ENCODE measurements at places on chromosomes 13 and 19.

- no peak for DNase-seq
Observed at GRCh38 chr13:80151016-80151415, 189.9 kb downstream of the SPRY2 start.

DNA sequence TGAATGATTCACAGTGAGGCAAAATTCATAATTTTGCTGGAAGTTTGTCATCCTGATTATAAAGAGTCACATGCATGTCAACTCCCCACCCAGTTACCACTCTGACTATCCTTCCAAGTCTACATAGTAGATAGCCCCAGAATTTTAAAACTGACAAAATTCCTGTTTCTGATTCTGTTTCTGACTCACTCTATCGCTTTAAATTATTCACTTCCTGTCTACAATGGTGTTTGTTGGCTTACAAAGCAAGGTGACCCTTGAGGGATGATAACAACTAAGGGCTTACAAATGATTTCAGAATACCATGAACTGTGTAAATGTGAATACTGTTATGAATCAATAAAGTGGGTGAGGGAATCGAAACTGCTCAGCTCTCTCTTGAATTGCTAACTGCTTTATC is 98.7 kb upstream of the KL start:
- no peak for DNase-seq

GRCh38 chr19:19205416-19206410 is 2.5 kb upstream of the NR2C2AP start:
- DNase-seq = no peak

DNA sequence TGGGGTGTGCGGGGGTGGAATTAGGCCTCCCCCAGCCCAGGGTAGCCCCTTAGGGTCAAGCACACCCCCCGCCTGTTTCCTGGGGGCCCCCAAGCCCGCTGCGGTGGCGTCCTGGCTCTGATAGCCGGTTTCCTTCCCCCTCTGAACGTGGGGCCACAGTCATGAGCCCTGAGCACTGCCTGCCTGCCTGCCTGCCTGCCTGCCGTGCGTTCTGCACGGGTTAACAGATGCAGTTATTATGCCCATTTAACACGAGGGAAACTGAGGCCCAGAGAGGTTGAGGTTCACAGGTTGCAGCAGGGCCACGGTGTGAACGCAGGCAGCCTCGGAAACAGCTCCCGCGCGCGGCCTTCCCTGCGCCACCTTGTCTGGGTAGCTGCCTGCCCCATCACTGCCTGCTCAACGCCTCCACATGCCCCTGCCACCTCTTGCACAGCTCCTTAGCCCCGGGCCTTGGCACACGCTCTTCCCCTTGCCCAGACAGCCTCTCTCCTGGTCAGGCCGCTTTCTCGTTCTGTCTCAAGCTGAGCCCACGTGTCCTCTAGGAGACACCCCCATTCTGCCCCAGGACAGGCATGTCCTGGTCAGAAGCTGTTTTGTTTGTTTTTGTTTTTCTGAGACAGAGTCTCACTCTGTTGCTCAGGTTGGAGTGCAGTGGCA is 1.2 kb upstream of the GAMT start:
- no peak for DNase-seq

- peak; percentile 13 for DNase-seq
Observed at GRCh38 chr19:43407416-43408005, 7.2 kb upstream of the TEX101 start.

- DNase-seq = no peak
Observed at GRCh38 chr19:628168-628567, 5.2 kb downstream of the POLRMT start.

GRCh38 chr19:55090564-55090963 is 14.9 kb downstream of the EPS8L1 start:
- DNase-seq = no peak

GRCh38 chr19:55382522-55383054 is 1.5 kb downstream of the TMEM238 start:
- DNase-seq = no peak

DNA sequence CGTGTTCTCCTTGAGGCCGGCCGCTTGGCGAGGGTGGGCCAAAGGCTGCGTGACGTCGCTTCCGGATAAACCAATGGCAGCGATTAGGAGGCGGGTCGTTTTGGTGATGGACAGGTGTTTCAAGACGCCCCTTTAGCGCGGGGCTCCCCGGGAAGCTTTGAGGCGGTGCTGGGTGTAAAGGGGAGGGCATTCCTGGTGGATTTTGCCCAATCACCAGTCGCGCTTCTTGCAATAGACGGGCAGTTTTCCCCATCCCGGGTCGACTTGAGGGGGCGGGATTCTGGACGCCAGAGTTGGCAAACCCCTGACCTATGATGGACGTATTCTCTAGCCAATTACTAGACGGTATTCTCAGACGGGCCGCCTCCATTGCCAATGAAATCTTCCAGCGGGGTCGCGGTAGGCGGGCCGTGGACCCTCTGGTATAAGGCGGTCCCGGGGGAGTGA is 264 bp upstream of the PRMT1 start:
- peak; percentile 95 for DNase-seq

GRCh38 chr13:39448834-39449233 is 154.2 kb downstream of the LHFPL6 start:
- no peak for DNase-seq

GRCh38 chr13:72246396-72246795 is 379.4 kb upstream of the DACH1 start:
- no peak for DNase-seq

DNA sequence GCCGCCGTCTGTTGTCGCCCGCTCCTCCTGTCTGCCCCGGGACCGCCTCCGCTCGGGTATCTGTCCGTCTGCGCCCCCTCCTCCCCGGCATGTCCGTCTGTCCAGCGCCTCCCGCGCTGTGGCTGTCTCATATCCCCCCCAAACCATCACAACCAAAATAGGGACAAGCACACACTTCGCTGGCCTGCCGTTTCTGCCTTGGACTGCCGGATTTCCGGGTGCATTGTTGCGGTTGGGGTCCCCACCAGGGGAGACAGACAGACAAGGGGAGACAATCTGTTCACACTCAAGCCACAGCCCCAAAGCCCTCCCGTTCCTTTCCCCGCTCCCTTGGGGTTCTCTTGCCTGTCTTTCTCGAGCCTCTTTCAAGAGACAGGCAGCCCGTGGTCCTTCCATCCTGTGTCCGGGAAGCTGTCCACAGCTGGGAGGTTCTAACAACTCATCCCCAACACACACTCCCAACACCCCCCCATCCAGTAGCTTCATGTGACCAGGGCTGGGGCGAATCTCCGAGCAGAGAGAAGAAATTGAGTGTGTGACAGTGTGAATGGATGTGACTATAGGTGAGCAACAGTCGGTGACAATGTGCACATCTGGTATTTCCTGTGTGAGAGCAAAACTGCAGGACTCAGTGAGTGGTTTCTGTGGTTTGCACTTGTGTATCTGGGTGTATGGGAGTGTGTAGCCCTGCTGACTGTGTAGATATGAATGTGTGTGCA is 16.5 kb upstream of the FOSB start:
- DNase-seq = no peak

GRCh38 chr13:75467040-75467728 is 14.8 kb downstream of the TBC1D4 start:
- DNase-seq = no peak

DNA sequence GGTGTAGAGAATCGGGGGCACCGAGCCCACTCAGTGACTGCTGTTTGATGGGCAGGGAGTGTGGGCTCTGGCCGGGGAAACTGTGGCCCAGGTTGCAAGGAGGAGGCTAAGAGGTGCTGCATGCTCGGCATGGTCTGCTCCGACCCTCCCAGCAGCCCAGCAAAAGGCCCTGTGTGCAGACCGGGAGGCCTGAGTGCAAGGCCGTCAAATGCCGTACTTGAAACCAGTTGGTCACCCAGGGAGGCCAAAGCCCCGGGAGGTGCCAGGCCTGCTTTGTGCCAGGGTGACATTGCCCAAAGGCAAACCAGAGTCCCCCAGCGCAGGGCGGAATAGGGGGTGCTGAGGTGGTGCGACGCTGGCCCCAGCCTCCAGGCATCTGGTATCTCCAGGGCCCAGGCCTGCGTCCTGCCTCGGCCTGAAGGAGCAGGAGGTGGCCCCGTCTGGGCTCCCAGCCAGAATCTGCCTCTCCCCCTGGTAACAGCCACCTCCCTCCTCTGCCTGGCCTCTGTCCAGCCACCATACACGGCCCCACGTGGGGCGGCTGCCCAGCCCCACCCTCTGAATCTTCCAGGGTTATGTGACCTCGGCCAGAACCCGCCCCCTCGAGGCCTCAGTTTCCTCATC is 4.0 kb downstream of the PIK3R2 start:
- DNase-seq = no peak

DNA sequence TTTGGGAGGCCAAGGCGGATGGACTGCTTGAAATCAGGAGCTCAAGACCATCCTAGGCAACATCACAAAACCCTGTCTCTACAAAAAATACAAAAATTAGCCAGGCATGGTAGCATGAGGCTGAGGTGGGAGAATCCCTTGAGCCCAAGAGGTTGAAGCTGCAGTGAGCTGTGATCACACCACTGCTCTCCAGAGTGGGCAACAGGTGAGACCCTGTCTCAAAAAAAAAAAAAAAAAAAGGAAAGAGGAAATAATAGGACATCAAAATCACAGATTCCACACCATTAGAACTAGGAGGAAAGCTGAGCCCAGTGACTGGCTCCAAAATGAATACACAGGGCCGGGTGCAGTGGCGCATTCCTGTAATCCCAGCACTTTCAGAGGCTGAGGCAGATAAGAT is 3.2 kb upstream of the ZNF8 start:
- no peak for DNase-seq

GRCh38 chr19:6868351-6868750 is 19.0 kb upstream of the ADGRE1 start:
- no peak for DNase-seq

DNA sequence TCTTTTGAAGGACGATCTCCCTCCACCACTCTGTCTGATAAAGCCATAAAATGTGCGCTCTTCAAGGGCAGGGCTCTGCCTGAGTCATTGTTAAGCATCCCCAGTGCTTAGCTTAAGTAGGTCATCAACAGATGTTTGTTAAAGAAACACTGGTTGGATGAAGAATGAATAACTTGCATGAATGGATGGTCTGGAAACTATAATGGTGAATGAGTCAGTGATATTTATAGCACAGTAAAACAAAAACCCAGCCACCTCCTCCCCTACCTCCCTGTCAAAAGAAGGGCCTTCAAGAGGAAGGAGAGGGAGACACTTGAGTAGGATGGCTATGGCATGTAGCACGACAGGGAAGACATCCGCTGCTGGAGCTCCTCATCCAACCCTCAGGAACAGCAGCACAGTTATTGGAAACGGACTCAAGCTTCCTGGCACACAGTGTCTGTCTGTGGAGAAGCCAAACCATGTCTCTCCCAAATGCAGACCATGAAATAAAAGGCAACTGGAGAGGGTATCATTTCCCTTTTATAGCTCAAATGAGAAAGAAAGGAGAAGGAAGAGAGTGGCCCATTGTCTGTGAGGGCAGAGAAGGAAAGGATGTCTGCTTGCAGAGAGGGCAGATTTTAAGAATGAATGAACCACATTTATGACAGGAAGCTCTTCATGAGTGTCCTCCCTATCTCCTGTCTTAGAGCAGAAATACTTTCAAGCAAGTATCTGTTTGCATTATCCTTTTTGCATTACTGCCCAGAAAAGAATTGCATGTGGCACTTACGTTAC is 183.5 kb upstream of the UBL3 start:
- no peak for DNase-seq

DNA sequence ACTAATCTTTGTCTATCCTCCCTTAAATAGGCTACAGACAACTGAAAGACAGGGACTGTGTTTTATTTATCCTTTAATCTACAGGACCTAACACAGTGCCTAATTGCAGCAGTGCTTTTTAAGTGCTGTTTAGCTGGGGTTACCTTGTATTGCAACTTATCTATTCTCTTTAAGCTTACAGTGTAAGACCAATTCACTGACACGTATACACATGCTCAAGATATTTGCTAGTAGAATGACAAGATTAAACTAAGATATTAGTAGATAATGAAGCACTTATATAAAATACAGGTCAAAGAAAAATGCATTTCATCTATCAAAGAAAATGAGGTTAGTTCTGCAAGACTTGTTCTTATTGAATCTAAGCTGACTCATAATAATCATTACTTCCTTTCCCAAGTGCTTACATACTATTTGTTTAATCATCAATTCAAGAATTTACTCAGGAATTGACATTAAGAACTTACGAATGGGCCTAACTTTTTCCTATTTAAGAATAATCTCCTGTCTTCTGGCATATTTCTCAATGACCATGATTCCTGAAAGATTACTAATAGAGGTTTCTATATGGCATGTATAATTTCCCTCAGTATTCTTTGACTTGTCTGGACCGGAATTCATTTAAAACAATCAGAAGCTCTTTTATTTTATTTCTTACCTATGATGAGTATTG is 75.8 kb upstream of the MAB21L1 start:
- no peak for DNase-seq

DNA sequence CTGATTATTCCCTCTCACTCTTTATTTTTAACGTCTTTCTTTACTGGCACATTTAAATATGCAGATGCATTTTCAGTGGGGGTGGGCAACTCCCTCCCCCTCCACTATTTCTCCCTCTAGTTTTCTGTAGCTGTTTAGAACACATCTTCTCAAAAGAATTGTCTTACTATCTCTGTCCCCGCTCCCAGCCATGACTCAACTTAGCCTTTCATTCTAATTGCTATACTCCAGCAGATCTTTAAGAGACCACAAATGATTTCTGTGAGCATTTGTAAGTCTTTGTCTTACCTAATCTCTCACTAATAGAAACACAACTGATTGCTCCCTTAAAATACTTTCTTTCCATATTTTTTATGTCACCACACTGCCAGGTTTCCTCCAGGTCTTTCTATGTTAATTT is 350.9 kb downstream of the SPRY2 start:
- DNase-seq = no peak

- DNase-seq = no peak
Observed at GRCh38 chr19:38554676-38555141, 63.0 kb downstream of the MAP4K1 start.

DNA sequence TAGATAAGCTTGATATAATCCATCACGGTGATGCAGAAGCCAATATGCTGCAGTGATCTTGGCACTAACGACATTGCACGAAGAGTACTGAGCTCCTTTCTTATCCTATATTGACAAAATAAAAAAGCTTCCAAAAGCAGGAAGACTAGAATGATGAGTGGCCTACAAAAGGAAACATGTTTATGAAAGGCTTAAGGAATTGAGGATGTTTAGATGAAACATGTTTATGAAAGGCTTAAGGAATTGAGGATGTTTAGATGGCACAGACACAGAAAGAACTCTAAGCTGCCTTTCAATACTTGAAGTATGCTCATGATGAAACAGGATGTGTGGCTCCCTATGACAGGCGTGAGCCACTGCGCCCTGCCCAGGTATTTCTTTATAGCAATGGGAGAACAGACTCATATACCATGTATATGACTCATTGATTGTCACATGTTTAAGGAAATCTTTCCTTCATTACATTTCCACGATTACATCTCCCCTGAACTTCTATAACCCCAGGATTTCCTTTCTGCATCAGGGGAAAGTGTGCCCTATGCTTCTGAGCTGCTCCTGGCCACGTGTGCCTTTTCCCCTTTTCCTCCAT is 690.8 kb upstream of the ARGLU1 start:
- no peak for DNase-seq

- peak; percentile 46 for DNase-seq
Observed at GRCh38 chr19:8615813-8616596, 5.5 kb upstream of the ADAMTS10 start.

GRCh38 chr13:27406178-27406939 is 18.1 kb upstream of the GTF3A start:
- peak; percentile 53 for DNase-seq
